ENCODE measurements at places on chromosomes 2 and 18.
A peak's percentile ranks its signal among the peaks of the same experiment; 100 is the strongest.

- no peak for DNase-seq
These were observed 25.4 kb downstream of the SP100 start for GRCh38 chr2:230441227-230441897.

DNA sequence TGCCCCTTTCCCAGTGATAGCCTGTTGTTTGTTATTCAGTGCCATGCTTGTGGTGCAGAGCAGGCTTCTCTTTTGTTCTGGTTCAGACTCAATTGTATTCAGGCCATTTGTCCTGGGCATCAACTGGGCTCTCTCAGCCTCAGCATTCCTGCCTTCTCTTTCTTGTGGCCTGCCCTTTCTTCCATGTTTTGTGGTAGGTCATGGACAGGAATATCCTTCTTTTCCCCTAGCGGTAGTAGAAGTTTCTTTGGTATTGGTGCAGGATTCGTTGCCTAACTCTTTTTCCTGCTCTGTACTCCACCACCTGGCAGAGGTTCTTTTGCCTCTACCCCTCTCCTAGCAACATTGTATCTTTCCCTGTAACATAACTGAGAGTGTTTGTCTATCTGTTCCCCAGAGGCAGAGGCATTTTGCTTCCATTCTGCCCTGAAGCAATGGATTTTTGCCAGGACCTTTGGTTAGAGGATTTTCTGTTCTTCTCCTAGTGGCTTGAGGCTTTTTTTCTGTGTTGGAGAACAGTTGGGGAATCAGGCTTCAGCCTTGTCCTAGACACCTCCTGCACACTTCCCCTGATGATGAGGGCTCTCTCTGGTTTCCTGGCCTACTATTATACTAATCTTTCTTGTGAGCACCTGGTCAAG, 68.5 kb downstream of the NCOA1 start:
- DNase-seq = no peak

DNA sequence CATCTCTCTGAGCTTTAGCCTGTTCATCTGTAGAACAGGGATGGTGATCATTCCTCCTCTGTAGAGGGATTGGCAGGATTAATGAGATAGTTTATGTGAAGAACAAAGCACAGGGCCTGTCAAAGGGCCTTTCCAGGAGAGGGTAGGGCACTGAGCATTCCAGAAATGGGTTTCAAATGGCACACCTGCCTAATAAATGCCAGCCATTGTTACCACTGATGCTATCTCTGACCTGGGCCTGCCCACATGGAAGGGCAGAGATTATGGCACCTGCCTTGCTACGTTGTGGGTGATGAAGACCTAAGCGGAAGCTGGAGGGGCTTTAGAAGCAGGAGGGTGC, 31.0 kb upstream of the GMPPA start:
- no peak for DNase-seq

- no peak for DNase-seq
These were observed 29.6 kb upstream of the TMEM177 start for GRCh38 chr2:119649364-119649917.

- peak; percentile 20 for DNase-seq
These were observed 86.4 kb downstream of the DGKD start for GRCh38 chr2:233440714-233441113.

- DNase-seq = no peak
These were observed 143.1 kb downstream of the FHOD3 start for GRCh38 chr18:36440614-36441013.

- no peak for DNase-seq
These were observed 35.2 kb downstream of the COPS8 start for GRCh38 chr2:237120916-237121315.

DNA sequence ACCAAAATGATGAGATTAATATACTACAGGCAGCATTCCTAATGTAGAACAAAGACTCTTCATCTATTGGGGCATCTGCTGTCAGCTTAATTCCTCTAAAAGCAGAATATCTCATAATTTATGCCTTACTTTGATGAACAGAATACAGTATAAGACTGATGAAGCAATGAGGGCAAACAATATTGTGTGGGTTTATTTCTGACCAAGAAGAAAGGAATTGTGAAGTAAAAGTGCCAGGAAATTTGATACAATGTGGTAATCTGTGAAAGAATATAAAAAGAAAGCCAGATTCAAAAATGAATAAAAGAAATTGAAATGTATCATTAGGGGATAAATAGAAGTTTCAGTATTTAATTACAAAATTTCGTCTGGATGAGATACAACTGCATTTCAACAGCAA, 78.8 kb upstream of the TTC21B start:
- DNase-seq = no peak

DNA sequence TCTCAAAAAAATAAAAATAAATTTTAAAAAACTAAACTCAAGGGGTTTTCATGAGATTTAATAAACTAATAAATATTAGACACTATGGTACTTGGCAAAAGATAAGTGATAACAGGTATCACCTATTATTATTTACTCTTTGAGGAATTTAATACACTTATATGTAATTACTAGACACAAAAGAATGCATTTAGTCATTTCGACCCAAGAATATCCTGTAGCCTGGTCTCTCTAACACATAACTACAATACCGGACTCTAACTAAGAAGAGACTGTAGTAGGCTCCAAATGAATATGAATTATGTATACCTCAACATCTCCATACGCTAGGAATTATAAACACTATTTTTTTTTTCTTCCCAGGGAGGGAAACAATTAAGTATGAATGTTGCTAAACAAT, 850.7 kb downstream of the CPS1 start:
- no peak for DNase-seq

DNA sequence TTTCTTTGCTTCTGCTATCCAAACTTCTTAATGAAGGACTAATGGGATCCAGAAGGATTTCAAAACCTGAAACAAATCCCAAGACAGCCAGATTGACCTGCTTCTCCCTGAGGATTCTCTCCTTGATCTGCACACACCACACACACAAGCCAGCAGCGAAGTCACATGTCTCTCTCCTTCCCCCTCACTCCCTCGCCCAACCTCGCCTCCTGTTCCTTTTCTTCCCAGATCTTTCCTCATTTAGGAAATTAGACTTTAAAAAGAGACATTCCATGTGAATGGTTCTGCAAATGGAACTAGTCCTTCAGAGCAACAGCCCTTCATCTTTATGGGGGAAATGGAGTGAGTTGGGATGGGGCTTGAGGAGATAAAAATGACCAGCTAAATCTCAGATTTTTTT, 639.1 kb upstream of the SETBP1 start:
- peak; percentile 18 for DNase-seq

DNA sequence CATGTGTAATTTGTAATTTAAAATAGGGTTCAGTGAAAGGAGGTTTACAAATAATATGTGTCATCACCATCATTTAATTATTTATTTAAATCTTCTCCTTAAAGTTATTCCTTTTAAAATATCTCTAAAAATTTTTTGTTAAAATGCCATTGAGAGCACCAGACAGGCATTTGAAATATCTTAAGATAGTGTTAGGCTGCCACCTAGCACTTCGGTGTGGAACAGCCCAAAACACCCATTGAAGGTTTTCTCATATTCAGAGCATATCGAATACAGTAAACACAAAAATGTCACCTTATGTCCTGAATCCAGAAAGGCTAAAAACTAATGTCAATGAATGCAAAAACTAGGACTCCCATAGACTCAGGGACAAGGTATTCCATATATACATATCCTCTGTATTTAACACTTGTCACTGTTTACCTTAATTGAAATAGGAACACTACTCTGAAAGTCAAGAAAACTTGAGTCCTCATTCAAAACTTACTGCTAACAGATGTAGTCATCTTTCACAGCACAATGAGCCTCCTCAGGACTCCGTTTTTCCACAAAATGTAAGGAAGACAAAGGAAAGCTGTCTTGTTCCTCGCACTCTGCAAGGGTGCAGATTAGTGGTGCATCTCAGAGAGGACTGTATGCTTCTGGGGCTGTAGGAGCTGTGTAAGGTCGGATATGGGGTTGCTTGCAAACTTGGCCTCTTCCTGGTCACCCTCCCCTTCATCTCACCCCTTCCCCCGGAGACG, 329.5 kb downstream of the PAX3 start:
- DNase-seq = peak; percentile 57

- no peak for DNase-seq
These were observed 121.0 kb downstream of the RBMS1 start for GRCh38 chr2:160372585-160372984.

- no peak for DNase-seq
These were observed 12.9 kb downstream of the FHL2 start for GRCh38 chr2:105385731-105386540.

DNA sequence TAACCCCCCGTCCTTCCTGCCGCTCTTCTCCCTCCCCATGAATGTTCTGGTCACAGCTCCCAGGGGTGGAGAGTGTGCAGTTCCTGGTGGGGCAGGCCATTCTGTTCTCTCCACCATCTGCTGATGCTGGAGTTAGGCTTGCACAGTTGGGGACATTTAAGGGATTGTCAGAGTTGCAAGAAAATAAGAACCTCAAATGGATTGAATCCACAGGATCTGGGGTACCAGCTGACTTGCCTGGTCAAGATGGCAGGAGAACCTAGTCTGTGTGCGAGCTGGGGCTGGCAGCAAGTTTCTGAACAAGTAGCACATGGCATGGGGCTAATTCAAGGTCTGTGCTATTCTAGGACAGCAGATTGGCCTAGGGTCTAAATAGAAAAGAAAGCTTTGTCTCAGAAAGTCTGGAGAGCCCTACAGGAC, 60.8 kb upstream of the TXNDC2 start:
- no peak for DNase-seq

DNA sequence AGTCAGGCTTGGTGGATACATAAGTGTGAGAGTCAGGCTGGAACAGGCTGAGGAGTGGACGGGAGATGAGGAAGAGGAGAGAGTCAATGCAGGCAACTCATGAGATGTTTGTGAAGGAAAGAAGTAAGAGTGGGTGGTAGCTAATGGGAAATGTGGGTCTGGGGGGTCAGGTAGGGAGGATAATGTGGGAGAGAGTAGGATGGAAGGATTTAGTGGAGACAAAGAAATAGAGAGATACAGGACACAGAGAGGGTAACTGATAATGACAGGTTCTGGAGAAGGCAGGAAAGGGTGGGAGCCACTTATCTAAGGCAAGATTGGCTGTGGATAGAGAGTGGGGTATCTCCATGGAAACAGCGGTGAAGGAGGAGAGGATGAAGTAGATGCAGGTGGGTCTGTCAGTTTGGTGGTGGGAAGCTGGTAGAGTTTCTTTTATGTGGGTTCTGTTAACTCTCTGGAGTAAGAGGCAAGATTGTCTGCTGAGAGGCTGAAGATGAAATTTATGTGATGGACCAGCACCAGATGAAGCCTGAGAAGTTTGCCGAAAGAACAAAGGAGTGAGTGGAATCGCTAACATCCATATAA, 190.6 kb upstream of the SPRED2 start:
- no peak for DNase-seq

DNA sequence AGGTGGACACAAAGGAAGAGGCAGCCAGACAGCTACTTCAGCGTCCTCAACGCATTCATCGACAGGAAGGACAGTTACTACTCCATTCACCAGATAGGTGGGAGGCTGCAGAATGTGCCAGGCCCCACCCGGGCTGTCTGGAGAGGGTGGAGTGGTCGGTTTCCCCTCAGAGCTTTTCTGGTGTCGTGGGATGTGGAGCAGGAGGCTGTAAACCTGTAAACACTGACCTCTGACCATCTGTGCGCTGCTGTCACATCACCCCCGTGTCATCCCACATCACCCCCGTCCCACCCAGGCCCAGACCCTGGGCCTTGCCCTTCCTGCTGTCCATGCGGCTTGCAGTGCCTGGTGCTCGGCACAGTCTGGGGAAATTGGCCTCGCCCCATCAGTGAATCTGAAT, 17.1 kb downstream of the ATG4B start:
- no peak for DNase-seq

DNA sequence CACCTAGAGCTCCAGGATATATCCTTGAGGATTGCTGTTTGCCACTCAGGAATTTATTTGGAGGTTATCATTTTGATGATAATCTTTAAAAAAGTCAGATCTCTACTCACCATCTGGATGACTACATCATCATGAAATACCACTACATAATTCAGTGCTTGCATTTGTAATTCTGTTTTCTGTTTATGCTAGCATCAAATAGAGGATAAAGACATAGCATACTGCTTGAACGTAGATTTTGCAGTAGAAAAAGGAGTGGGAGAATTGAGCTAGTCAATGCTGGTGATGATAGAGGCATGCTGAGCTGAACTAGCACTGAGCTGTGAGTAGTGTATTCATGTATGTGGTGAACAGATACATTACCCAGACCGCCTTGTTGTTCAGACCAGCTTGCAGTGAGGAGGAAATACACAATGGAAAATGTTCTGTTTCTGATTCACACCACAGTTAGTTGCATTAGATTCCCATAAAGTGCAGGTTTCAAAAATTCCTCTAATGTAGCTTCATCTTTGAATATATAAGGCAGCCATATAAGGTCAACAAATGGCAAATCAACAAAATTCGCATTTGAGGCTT, 68.8 kb upstream of the CDC42EP3 start:
- no peak for DNase-seq

GRCh38 chr2:74639550-74639949, 8.6 kb downstream of the M1AP start:
- no peak for DNase-seq

GRCh38 chr2:219447242-219448098, 12.8 kb downstream of the SPEG start:
- DNase-seq = no peak

- DNase-seq = peak; percentile 81
These were observed 29.6 kb upstream of the IL37 start for GRCh38 chr2:112881217-112881985.

- peak; percentile 3 for DNase-seq
These were observed 180.4 kb downstream of the MBD5 start for GRCh38 chr2:148201075-148202004.

DNA sequence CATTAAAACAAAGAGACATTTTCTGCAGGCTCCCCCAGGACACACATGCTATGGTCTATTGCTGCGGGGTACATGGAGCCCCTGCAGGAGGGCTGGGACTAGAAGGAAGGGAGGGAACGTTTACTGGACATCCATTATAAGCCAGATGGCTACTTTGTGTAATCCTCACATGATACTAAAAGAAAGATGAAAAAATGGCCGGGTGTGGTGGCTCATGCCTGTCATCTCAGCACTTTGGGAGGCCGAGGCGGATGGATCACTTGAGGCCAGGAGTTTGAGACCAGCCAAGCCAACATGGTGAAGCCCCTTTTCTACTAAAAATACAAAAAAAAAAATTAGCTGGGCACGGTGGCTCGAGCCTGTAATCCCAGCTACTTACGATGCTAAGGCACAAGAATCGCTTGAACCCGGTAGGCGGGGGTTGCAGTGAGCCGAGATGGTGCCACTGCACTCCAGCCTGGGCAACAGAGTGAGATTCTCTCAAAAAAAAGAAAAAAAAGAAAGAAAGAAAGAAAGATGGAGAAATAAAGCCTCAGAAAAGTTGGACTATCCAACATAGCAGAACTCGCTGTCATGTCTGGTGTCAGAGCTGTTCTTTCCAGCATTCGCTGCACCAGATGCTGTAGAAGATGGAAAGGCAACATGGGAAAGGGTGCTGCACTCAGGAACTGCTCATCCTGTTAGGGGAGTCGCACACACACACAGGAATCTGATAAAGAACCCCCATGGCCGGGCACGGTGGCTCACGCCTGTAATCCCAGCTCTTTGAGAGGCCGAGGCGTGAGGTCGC, 7.8 kb upstream of the MYCN start:
- no peak for DNase-seq

DNA sequence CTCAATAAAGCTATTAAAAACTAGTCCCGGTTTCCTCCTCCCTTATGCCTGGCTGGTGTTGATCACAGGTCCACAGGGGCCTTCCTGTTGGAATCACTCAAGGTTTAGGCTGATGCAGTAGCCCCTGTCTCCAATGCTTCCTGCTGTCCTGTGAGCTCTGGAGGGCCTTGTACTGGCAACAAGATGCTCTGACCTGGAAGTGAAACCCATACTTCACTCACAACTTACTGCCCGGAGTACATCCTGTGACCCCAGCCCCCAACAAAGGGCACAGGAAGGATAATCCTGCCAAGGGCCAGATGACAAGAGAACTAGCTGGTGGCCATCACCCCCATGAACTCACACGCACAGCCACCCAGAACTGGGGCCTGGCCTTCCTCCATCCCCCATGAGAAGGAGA, 50.3 kb downstream of the ZBTB7C start:
- DNase-seq = no peak
